ENCODE measurements at places on chromosomes 5 and 9.

DNA sequence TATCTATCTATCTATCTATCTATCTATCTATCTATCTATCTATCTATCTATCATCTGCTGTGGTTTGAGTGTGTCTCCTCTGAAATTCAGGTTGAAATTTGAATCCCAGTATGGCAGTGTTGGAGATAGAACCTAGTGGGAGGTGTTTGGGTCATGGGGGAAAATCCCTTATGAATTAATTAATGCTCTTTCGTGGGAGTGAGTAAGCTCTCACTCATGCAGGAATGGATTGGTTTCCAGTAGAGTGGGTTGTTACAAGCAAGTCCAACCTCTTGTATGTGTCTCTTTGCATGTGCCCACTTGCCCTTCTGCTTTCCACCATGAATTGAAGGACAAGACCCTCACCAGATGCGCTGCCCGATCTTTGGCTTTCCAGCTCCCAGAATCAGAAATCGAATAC lies 113.0 kb downstream of the ANXA1 start:
- no peak for DNase-seq

DNA sequence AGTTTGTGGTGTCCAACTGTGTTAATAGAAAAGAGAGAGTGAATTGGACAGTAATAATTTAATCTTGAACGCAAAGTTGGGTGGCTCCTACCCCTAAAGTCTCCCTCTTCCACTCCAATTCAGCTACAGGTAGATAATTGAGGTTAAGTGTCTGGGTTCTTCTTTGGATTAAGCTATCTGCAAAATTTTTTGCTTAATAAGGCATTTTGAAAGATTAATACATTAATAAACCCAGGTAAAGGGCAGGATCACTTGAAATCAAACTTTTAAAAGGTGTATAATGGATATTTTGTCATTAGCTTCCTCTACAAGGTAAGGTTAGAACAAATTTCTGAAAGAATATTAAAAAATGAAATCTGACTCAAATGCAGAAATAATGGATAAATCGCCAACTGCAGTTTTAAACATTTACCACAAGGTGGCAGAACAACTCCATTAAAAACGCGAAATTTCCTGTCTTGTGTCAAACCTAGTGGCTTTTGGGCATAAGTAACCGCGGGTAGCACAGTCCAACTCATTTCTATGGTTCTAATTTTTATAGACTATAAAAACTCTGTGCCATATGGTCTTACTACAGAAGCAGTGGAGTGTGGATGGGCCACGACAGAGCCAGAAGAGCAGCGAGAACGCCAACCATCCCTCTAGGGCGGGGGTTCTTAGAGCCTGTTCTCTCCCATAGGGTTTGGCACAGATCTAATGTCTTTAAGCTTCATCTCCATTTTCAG lies 276.5 kb downstream of the ARHGEF28 start:
- no peak for DNase-seq

DNA sequence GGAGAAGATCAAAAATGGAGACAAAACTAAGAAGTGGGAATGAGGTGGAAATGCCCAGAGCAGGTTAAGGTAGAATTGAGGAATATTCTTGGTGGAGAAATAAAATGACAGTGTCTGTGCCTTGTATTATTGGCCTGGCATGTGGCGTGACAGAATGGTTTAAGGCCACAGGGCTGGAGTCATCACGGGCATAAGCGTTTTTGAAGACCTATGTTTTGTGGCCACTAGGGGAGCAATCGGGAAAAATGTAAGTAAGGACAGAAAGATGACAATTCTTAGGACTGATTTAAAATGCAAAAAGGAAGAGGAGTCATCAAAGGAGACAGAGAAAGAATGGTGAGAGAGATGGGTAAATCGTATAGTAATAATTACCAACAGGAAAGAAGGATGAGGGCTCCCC lies 72.2 kb upstream of the EPB41L4A start:
- no peak for DNase-seq

DNA sequence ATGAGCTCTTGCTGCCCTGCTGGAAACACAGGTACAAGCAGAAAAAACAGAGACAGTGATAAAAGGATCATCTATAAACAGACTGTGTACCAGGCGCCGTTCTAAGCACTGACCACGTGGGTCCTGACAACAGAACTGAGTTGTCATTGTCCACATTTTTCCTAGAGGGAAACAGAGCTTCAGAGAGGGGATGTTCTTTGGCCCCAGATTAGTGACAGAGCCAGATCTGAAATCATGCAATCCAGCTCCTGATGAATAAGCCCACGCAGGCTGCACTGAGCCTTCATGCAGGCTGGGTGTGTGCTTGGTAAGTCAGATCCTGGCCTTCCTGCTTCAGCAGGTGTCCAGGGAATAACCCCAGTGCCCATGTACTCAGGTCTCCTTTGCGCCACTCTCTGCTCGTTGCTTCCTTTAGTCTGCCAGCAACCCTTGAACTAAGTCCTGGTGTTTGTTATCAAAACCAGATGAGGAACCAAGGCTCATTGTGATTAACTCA lies 22.8 kb upstream of the TCF7 start:
- DNase-seq = no peak

GRCh38 chr9:87119328-87119881 lies 172.1 kb upstream of the GAS1 start:
- DNase-seq = no peak

DNA sequence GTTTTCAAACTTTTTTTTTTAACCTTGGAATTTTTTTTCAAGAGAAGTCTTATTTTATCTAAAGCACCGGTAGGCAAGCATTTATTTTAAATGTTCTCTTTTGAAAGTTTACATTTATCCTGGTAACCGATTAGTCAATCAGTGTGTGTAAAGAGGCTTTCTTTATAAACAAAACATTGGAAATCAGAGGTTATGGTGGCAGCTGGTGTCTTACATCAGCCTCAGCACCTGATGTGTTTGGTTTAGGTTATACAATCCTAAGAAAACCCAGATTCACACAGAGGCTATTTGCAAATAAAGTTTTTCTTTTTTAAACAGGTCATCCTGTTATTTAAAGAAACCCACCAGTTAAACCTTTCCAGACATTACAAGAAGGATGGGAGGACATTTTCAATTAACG lies 173.3 kb upstream of the GDNF start:
- no peak for DNase-seq

GRCh38 chr5:79562351-79563246 lies 48.7 kb upstream of the HOMER1 start:
- DNase-seq = no peak
